Activated T-helper 9 cell treated with anti-CD3 and anti-CD28 coated beads, Interleukin-2, amount 50 U/mL, for 16 hours (primary cell): ENCODE measurements at places on chromosomes 3 and 15.

GRCh38 chr15:69593488-69593887 lies 140.9 kb downstream of the RPLP1 start:
- DNase-seq, result no peak

DNA sequence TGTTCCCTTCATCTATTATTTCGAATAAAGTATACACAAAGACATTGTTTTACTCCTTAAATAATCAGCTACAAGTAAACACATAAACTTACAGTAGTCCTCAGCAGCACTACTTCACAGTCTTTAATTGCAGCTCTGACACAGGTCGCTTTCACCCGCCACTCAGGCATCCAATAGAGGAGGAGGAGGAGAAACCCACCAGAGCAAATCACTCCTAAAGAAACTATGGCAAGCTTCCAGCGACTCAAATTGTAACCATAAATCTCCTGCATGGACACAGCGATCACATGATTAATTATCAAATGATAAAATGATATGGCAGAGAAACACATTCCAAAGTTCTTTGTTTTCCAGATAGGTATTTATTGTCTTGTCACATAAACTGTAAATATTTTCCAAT lies 26.2 kb downstream of the ATP13A3 start:
- DNase-seq, result no peak

GRCh38 chr3:10206166-10206511 lies 41.4 kb downstream of the IRAK2 start:
- no peak for DNase-seq

DNA sequence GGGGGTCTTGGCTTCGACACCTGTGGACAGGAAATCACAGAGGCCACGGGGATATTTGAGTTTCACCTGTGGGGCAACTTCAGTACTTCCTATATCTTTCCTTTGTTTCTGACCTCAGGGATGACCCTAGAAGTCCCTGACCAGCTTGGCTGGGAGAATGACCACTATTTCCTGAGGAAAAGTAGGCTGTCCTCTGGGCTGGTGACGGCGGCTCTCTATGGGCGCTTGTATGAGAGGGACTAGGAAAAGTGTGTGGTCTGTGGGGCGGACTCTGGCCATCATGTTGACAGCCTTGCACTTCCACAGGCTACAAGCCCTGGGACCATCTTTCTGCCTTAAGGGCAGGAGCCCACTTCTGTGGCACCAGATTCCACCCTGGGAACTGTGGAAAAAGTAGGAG lies 43.7 kb downstream of the BTD start:
- DNase-seq, result no peak
